ENCODE measurements at places on chromosomes 12 and 14.

DNA sequence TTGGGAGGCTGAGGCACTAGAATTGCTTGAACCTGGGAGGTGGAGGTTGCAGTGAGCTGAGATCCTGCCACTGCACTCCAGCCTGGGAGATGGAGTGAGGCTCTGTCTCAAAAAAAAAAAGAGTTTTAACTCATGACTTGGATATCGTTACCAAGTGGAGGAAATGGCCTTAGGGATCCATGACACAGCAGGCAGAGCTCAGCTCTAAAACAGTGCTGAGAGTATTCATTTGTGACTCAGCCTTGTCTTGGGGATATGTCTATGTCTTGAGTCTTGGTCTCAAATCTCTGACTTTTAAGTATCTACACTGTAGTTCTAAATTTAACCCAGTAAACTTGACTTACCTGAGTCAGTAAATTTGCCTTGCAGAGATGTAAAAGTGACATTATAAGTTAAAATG, 8.8 kb upstream of the PEX5 start:
- peak; percentile 61 for DNase-seq

DNA sequence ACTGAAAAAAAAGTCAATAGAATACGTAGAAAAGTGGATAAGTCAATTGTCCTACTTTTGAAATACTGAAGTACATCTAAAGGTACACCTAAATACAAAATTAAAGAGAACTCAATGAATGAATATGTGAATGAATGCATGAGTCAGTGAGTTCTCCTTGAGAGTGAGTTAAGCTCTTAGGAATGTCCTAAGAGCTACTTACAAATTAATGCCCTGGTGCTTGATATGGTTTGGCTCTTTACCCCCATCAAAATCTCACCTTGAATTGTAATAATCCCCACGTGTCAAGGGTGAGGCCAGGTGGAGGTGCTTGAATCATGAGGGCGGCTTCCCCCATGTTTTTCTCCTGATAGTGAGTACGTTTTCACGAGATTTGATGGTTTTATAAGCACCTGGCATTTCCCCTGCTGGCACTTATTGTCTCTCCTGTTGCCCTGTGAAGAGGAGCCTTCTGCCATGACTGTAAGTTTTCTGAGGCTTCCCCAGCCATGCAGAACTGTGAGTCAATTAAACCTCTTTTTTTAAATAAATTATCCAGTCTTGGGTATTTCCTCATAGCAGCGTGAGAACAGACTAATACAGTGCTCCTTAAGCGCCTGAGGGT, 192.2 kb upstream of the ARHGAP5 start:
- peak; percentile 43 for DNase-seq

DNA sequence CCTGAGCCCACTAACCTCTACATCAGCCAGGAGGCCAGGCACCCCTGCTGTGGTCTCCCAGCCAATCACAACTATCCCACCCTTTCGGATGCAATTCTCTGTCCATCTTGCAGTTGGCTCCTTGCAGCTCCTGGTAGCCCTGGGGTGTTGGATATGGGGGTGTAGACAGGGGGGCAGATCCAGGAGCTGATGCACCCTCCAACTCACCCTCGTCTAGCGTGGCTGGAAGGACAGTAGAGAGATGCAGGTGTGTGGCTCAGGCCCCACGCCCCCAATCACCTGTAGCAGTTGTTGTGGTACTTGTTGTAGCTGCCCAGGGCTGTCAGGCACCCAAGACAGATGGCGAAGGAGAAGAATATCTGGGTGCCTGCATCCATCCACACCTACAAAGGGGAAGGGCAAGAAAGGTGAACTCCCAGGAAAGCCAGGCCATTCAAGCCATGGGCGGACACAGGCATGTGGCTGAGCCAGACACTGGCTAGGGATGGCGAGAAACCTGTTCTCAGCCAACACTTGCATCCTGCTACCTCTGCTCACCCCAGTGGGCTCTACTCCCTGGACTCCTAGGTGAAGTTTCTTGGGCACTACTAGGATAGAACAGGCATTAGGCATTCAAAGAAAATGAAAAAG, 13.4 kb upstream of the SLC6A12 start:
- no peak for DNase-seq

GRCh38 chr12:91370086-91370868, 187.7 kb upstream of the DCN start:
- no peak for DNase-seq

DNA sequence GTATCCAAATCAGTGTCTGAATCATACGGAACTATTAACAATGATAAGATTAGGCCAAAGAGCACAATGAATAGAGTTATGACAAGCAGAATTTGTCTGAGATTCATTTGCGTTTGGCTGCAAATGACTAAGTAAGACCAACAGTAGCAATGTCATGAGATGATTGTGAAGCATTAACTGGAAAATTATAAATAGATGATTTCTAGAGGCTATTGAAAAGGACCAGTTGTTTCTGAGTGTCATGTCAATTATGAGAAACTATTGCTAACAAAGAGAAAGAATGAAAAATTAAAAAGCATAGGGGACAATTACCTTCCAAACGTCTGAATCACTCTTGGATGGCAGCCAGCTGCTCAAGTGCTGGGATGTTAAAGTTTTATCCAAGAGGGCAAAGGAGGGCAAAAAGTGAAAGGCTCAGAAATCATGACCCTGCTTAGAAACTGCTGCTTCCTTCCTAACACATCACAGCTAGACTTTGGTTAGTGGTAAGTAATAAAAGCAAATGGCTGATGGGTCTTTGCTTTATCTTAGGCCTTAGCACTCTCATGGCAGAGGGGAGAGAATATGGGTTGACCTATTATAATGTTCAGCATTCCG, 89.0 kb downstream of the AKAP6 start:
- peak; percentile 76 for DNase-seq

GRCh38 chr12:92341065-92341668, 195.5 kb upstream of the BTG1 start:
- DNase-seq: no peak

DNA sequence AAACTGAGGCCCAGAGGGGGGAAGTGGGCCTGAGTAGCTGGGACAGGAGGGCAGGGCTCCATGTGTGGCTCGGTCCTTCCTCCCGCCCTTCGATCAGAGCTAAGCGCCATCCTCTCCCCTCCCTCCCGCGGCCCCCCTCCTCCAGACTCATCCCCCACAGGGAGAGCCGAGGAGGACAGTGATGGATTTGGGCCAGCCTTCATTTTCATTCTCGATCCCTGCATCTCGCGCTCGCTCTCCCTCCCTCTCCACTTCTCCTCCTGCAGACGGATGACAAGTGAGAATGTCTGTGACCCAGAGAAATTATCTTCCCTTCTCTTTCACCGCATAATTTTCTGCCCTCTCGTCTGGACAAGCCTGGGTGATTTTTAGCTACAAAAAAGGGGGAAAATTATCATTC, 183.3 kb downstream of the RBM19 start:
- no peak for DNase-seq

- no peak for DNase-seq
Measured at GRCh38 chr14:53010193-53011040, 59.6 kb upstream of the FERMT2 start.

GRCh38 chr12:124720004-124720680, 143.5 kb downstream of the SCARB1 start:
- DNase-seq: peak; percentile 83

- DNase-seq: no peak
Measured at GRCh38 chr12:115574826-115575225, 702.7 kb downstream of the MED13L start.

DNA sequence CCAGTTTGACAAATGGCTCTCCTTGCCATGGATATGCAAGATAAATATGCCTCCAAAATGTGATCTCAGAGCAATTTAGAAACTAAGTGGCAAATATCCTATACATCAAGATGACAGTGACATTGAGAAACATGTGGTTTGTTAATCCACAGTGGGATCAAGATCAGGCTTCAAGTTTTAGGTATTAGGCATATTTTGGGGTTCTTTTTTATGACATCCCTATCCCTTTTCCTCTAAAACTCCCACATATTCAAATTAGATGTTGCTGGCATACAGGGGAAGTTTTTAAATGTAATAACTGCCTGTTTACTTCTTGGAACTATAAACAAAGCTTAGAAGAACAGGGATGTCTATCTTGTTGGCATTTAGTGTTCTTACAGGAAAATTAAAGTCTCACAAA, 179.4 kb downstream of the CRADD start:
- DNase-seq: no peak

DNA sequence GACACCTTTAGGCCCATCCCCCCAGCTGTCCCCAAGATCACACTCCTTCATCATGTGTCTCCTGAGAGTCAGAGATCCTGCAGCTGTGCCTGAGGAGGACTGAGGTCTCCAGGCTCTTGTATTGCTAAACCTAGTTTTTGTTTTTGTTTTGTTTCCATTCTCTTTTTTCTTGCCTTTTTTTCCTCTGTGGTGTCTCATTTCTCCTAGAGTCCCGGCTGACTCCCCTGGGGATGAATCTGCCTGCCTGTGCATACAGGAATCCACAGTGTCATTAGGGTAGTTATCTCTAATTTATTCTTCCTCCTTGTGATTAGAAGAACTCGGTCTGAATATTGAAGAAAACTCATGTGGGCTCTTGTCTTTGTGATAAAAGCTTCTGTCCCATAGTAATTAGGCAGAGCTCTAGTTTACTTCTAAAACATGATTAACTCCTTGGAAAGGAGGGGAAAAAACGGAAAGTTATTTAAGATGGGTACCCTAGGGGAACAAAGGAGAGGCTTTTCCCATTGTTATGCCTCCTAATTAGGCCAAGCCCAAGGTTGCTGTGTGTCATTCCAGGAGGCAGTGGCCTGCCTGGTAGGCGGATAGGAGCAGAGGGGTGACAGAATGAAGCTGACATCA, 343.2 kb downstream of the ZFP36L1 start:
- DNase-seq: no peak

GRCh38 chr12:121214855-121215745, 5.2 kb downstream of the P2RX4 start:
- peak; percentile 98 for DNase-seq

GRCh38 chr12:5187136-5187535, 143.5 kb downstream of the KCNA5 start:
- DNase-seq: no peak

- peak; percentile 77 for DNase-seq
Measured at GRCh38 chr14:64671591-64671990, 32.6 kb upstream of the PLEKHG3 start.

DNA sequence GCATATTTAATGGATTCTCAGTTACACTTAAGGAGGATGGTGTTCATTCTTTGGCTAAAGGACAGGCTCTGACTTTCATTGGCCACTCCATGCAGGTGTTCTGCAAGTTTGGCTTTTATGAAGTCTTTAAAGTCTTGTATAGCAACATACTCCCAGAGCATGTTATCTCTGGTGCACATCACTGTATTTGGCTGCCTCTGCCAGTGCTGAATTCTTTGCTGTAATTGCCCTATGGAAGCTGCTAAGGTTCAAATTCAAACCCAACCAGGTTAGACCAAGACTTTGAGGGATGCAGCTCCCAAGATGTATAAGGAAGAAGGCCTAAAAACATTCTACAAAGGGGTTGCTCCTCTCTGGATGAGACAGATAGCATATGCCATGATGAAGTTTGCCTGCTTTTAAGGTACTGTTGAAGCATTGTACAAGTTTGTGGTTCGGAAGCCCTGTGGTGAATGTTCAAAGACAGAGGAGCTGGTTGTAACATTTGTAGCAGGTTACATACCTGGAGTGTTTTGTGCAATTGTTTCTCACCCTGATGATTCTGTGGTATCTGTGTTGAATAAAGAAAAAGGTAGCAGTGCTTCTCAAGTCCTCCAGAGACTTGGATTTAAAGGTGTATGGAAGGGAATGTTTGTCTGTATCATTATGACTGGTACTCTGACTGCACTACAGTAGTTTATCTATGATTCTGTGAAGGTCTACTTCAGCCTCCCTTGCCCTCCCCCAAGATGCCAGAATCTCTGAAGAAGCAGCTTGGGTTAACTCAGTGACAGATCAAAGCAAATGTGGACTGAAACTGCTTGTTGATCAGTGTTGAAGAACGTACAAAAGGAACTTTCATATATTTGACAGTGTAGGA, 19.4 kb downstream of the TMEM116 start:
- DNase-seq: no peak

DNA sequence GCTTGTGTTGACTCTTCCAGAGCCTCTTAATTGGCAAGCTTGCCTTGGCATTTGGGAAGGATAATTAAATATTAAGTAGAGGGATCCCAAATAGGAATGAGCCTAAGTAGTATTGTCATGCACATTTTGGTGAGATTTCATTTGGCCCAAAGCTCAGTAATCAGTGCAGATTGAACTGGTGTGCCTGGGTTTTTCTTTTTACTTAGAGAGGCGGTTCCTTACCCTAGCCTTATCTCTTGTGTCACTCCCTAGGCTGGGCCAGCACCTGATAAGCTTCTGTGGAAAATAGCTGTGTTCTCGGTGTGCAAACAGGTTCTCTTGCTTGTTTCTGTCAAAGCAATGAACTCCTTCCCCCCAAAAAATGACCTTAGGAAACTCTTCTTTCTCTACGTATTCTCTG, 9.3 kb upstream of the B4GALNT3 start:
- no peak for DNase-seq

DNA sequence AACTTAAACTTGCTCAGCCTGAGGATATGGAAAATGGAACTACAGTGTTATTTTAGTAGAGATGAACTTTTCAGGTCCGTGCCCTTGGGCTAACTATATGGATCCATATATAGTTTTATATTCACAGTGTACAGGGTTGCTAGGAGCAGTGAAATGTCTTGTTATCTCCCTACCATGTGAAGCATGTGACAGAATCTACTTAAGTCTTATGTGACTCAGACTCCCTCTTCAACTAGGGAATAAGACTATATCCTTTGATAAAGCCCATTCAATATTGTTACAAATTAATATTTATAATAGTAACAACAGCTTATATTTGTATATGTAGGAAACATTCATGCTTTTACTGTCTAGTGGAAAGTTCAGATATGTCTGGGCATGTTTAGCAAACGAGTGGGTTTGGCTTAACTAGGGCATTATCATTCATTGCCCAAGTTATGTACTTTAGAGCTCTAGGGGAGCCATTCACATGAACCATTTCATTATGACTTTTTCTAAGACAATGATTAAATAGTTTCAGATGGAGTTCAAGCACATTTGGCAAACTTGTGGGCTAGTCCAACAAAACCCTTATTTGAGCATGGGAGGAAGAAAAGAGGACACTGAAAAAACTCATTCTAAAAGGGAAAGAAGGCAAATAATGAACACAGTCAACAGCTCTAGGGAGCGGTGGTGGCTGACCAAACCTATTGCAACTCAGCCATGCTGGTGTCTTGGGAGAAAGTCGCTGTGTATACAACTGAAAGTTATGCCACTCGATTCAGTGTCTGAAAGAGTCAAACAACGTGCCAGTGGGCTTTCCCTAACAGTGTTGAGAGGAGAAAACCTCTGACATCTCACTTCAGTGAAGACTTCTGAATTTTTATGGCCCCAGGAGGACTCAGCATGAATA, 305.9 kb upstream of the G2E3 start:
- DNase-seq: peak; percentile 7

Data from EH (cell line).